ENCODE measurements at places on chromosomes 12 and 14.

GRCh38 chr12:56724701-56724971 is 463 bp downstream of the NACA start:
- H3K4me1 ChIP-seq: peaks cover 65% of the 10 kb centered on the region
- peaks cover 42% of the 10 kb centered on the region for H3K36me3 ChIP-seq
- H3K27ac ChIP-seq: peak overlapping the region; percentile 99
- peak overlapping the region; percentile 99 for H3K4me3 ChIP-seq
- H3K27me3 ChIP-seq: no peaks in the 10 kb centered on the region
- DNase-seq: no peak

GRCh38 chr14:36570065-36570464 is 12.3 kb downstream of the NKX2-8 start:
- no peak overlapping the region for H3K4me3 ChIP-seq
- no peak for DNase-seq
- H3K36me3 ChIP-seq: no peaks in the 10 kb centered on the region
- H3K27me3 ChIP-seq: no peaks in the 10 kb centered on the region

DNA sequence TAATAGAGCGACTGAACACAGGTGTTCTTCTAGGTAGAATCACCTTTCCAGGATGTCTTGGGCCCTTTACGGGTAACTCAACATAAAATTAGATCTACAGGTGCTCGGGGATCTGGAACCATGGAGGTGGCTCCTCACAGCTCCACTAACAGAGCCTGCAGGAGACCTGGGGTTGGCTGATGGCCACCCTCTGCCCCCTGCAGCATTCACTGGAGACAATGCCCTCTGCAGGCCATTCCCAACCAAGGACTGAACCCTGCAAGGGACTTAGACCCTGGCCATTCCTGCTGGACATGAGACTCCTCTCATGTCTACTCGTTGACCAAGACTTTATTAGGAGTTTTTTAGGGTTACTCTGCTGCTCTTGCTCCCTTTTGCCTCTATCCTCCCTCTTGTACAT is 58.5 kb upstream of the PPP4R3A start:
- H3K4me1 ChIP-seq: peaks cover 6% of the 10 kb centered on the region
- peaks cover 17% of the 10 kb centered on the region for H3K27me3 ChIP-seq
- no peak overlapping the region for H3K4me3 ChIP-seq
- no peaks in the 10 kb centered on the region for H3K36me3 ChIP-seq
- DNase-seq: no peak

GRCh38 chr14:53793790-53794505 is 162.7 kb downstream of the BMP4 start:
- no peak overlapping the region for H3K27ac ChIP-seq
- H3K27me3 ChIP-seq: no peaks in the 10 kb centered on the region
- H3K36me3 ChIP-seq: no peaks in the 10 kb centered on the region
- no peak for DNase-seq

DNA sequence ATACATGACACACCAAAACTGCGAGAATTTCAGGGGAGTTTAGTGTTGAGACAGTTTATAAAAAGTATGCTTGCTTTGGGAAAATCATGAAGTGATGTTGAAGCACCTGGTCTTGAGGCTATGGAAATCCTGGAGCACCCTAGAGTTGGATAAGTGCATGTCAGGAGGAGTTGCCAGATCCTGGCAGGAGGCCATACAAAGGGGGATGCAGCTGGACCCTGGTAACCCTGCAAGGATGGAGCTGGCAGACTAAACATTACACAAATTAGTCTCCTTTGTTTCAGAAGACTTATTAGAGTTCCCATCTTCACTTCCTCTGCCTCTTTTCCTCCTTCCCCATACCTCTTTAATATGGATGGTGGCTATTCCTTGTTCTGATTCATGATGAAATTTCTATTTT is 907.0 kb downstream of the BCL11B start:
- H3K4me3 ChIP-seq: no peak overlapping the region
- no peak overlapping the region for H3K27ac ChIP-seq
- H3K4me1 ChIP-seq: peaks cover 13% of the 10 kb centered on the region
- no peaks in the 10 kb centered on the region for H3K36me3 ChIP-seq
- H3K27me3 ChIP-seq: no peaks in the 10 kb centered on the region

- H3K4me3 ChIP-seq: no peak overlapping the region
- DNase-seq: no peak
- H3K27ac ChIP-seq: no peak overlapping the region
Observed at GRCh38 chr14:68546839-68547238, 246.0 kb downstream of the ZFP36L1 start.

DNA sequence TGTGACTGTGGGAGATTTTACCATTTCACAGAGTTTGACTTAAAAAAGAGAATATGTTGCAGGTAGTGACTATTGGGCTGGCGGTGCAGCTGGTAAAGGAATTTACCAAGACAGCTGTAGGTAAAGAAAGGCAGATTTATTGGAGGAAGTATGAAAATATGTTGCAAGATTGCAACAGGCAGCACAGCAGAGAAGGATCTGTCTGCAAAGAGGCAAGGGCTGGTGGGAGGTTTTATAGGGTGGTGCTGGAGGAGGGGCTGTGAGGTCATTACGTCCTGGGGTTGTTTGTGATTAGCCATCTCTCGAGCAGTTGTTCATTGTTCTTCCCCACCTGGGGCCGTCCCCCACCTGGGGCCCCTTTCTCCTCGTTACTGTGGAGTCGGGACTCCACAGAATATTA is 62.1 kb downstream of the ACACB start:
- no peak for DNase-seq
- H3K4me3 ChIP-seq: no peak overlapping the region
- no peak overlapping the region for H3K27ac ChIP-seq
- no peaks in the 10 kb centered on the region for H3K27me3 ChIP-seq
- peaks cover 16% of the 10 kb centered on the region for H3K36me3 ChIP-seq

- H3K4me1 ChIP-seq: peaks cover 5% of the 10 kb centered on the region
- H3K36me3 ChIP-seq: no peaks in the 10 kb centered on the region
- peaks cover 44% of the 10 kb centered on the region for H3K27me3 ChIP-seq
- DNase-seq: no peak
- H3K4me3 ChIP-seq: no peak overlapping the region
- no peak overlapping the region for H3K27ac ChIP-seq
Observed at GRCh38 chr12:112839386-112839972, 47.9 kb downstream of the RPH3A start.

GRCh38 chr14:61145903-61146481 is 135.1 kb downstream of the TMEM30B start:
- no peak for DNase-seq
- no peaks in the 10 kb centered on the region for H3K4me1 ChIP-seq
- peaks cover 30% of the 10 kb centered on the region for H3K27me3 ChIP-seq

GRCh38 chr12:116813271-116814041 is 67.8 kb downstream of the HRK start:
- peaks cover 8% of the 10 kb centered on the region for H3K36me3 ChIP-seq
- no peak overlapping the region for H3K4me3 ChIP-seq
- H3K27me3 ChIP-seq: no peaks in the 10 kb centered on the region
- peaks cover 10% of the 10 kb centered on the region for H3K4me1 ChIP-seq
- no peak for DNase-seq

DNA sequence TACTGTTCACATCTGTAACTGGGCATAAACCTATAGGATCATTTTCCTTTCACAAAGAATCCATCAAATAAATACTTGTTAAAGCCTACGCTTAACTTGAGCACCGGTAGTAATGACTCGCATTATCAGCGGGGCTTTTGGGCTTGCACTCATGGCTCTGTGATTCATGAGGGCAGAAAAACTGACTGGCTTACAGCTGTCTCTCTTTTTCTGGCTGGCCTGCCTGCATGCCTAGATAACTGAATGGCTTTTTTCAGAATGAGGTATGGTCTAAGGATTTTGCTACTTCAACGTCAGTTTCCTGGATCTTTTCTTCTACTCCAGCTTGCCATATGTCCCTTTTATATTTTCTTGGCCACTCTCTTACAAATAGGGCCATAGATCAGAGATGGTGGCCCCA is 531.1 kb downstream of the NRXN3 start:
- H3K36me3 ChIP-seq: no peaks in the 10 kb centered on the region
- no peak overlapping the region for H3K4me3 ChIP-seq
- no peak overlapping the region for H3K27ac ChIP-seq
- no peaks in the 10 kb centered on the region for H3K27me3 ChIP-seq
- DNase-seq: no peak
- H3K4me1 ChIP-seq: no peaks in the 10 kb centered on the region

DNA sequence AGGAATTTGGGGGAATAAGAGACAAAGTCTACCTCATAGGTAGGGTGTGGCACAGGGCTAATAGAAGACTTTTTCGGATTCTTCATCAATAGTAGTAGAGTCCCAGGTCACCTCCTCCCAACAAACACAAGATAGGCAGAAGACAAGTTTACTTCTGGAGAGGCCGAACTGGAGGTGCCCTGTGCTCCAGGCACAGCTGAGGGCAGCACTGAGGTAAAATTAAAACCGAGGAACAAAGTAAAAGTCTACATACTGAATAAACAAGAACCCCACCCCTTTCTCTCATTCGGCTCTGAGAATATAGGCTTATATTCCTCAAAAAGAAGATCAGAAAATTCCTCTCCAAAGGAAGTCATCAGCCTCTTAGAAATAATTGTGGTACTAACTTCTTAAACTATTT is 161.5 kb downstream of the SEC23A start:
- H3K27ac ChIP-seq: no peak overlapping the region
- H3K36me3 ChIP-seq: no peaks in the 10 kb centered on the region
- H3K4me1 ChIP-seq: no peaks in the 10 kb centered on the region
- no peak for DNase-seq
- no peak overlapping the region for H3K4me3 ChIP-seq
- H3K27me3 ChIP-seq: peaks cover 10% of the 10 kb centered on the region

DNA sequence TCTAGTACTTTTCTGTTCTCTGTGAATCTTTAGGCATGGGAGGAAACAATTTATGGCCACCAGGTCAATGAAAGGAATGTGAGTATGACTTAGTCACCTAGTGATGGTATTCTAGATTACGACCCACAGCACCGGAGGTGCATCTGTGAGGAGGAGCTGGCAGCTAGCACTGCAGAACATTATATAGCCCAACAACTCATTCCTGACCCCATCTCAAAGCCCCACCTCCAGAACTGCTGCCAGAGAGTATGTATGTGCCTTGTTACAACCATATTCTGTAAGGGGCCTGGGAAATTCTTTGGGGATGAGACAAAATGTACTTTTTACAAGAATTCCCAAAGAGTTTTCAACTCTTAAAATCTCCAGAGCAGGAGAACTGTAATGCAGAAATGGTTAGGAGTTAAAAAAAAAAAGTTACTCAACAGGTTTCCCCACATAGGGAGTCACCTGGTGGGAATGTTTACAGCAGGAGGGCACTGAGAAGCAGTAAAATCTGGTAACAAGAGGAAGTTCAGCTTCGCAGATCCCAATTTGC is 34.9 kb upstream of the CERS5 start:
- H3K27me3 ChIP-seq: no peaks in the 10 kb centered on the region
- no peak for DNase-seq
- no peak overlapping the region for H3K27ac ChIP-seq
- H3K36me3 ChIP-seq: peaks cover 59% of the 10 kb centered on the region

DNA sequence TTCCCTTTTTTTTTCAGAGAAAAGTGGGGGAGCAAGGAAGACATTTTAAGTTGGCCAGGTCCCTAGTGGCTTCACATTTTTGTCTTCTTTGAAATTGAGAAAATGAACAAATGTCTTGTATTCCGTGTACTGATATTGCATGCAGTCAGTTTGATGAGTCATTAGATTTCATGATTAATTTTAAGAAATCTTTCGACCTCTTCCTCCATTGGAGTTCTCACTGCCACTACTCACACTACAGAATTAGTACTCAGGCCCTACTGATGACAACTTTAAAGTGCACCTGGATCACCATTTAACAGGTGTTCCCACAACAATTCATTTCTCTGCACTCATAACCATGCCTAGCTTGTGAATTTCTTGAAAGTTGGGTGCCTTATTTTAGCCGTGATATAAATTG is 50.5 kb downstream of the SAMD4A start:
- H3K4me3 ChIP-seq: no peak overlapping the region
- H3K27ac ChIP-seq: no peak overlapping the region
- no peak for DNase-seq
- H3K4me1 ChIP-seq: no peaks in the 10 kb centered on the region

DNA sequence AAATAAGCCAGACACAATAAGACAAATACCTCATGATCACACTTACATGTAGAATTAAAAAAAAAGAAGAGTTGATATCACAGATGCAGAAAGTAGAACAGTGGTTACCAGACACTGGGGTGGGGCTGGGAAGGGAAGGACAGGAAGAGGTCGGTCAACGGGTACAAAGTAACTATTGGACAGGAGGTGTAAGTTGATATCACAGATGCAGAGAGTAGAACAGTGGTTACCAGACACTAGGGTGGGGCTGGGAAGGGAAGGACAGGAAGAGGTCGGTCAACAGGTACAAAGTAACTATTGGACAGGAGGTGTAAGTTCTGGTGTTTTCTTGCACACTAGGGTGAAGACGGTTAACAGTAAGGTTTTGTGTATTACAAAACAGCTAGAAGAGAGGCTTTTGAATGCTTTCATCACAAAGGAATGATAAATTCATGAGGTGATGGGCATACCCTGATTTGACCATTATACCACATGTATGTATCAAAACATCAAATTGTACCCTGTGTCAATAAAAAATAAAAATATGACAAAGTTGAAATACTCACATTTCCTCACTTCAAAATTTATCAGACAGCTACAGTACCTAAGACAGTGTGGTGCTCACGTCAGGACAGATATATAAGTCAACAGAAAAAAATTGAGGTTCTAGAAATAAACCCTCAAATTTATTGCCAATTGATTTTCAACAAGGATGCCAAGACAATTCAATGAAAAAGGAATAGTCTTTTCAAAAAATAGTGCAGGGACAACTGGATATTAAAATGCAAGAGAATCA is 32.8 kb downstream of the GALC start:
- peak; percentile 9 for DNase-seq
- H3K27ac ChIP-seq: peak overlapping the region; percentile 69
- H3K4me3 ChIP-seq: peak overlapping the region; percentile 39
- no peaks in the 10 kb centered on the region for H3K27me3 ChIP-seq
- H3K4me1 ChIP-seq: peaks cover 61% of the 10 kb centered on the region

GRCh38 chr12:48454667-48455066 is 17.7 kb upstream of the ANP32D start:
- H3K36me3 ChIP-seq: no peaks in the 10 kb centered on the region
- DNase-seq: no peak
- H3K4me3 ChIP-seq: no peak overlapping the region
- peaks cover 36% of the 10 kb centered on the region for H3K27me3 ChIP-seq
- no peaks in the 10 kb centered on the region for H3K4me1 ChIP-seq

GRCh38 chr12:109981311-109981710 is 14.9 kb downstream of the GIT2 start:
- no peak for DNase-seq
- peaks cover 22% of the 10 kb centered on the region for H3K4me1 ChIP-seq
- H3K4me3 ChIP-seq: no peak overlapping the region
- peaks cover 82% of the 10 kb centered on the region for H3K36me3 ChIP-seq

DNA sequence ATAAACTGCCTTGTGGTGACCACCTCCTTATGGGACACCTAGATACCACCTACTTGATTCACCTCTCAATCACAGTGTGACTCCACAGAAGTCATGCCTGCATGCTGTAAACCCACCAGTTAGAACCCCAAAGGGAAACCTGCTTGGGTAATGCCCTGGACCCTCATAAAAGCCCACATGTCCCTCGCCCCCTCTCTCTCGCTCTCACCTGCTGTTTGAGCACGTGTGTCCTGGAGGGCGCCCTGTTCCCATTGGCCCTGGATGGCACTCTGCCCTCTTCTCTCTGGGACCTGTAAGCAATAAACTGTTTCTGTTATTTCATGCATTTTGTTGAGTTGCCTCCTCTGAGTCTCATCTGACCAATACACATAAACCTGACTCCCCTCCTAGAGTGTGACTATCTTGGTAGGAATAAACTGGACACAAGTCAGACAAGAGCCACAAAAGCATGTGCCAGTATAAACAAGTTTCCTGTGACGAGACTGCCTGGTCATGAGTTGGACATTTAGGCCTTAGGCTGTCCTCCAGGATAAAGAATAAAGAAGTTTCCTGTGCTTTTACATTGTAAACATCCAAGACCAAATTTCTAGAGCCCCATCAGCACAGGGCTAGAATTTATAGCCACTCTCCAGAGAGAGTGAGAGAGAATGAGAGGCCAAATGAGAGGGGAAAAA is 8.6 kb downstream of the IFI27L2 start:
- H3K4me1 ChIP-seq: no peaks in the 10 kb centered on the region
- peaks cover 58% of the 10 kb centered on the region for H3K27me3 ChIP-seq
- no peak for DNase-seq
